ENCODE measurements at places on chromosomes 11 and 22.

- no peak for DNase-seq
Measured at GRCh38 chr22:45886540-45886939, 90.4 kb downstream of the WNT7B start.

GRCh38 chr22:28759861-28760560 is 12.5 kb upstream of the CCDC117 start:
- no peak for DNase-seq

- no peak for DNase-seq
Measured at GRCh38 chr11:40178470-40178869, 1281.0 kb downstream of the LRRC4C start.

- DNase-seq, result no peak
Measured at GRCh38 chr22:49574881-49575702, 252.6 kb downstream of the BRD1 start.
